Thoracic aorta (tissue), 2 donors: ENCODE measurements at places on chromosomes 5 and 9.

DNA sequence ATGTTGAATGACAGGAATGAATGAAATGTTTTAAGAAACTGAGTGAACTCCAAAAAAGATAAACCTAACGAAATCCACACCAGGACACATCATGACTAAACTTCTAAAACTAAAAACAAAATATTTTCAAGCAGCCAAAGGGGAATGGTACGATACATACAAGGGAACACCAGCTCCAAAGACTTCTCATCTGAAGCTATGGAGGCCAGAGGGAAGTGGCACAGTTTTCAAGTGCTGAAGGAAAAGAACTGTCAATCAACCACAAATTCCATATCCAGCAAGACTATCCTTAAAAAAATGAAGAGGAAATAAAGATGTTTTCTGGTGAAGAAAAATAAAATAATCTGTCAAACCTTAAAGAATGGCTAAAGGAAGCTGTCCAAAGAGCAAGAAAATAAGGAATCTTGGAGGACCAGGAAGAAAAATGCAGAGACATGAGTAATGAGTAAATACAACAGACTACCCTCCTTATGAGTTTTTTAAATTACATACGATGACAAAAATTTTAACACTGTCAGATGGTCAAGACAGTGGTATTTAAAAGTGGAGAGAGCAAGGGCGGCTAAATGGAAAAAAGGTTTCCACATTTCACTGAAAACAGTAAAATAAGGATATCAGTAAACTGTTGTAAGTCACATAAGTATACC is 12.0 kb downstream of the CAMSAP1 start:
- DNase-seq: no peak

- no peak for DNase-seq
These were observed 20.8 kb downstream of the PHF2 start for GRCh38 chr9:93597142-93597706.

DNA sequence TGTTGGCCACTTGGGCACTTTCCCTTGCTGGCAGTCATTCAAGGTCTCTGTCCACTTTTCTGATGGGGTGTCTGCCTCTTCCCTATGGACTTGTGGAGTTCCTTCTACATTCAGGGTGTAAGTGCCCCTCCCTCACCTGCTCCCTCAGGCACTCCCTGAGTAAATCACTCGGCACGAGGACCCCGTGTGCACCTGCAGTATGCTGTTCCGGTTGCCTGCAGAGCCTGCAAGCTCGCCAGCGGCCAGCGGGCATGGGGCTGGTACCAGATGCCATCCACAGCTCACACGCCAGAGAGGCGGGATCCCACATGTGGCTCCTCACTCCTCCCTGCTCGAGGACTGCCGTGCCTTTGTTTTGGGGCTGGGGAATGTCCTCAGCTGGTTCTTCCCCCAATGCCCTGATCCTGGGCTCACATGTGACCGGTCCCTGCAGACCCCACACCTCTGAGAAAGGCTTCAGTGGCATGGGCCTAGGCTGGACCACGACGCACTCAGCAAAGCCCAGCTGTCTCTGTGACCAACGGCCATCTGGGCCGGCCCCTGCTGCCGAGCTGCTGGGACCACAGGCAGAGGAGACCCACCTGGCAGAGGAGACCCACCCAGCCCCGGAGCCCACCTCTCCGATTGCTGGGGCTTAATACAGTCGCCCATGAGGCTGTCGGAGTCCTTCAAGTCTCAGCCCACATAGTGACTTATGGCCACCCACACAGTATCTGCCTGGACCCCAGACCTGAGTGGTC is 46.1 kb upstream of the CLPTM1L start:
- no peak for DNase-seq

DNA sequence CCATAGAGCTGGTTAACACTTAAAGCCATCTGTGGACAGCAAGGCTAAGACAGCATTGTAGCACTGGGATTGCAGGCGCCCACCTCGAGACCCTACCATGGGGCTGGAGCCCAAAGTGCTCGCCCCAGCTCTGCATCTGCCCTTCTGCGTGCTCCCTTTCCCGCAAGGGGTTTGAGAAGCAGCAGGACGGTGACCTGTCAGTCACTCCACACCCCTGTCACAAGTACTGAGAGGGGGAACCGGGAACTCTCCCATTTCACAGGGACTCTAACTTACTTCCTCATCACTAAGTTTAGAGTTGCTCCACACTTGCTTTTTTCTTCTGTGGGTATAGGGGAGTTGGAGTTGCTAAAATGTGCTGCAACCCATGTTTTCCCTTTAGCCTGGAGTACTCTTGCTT is 273.2 kb downstream of the SMARCA2 start:
- DNase-seq: no peak

DNA sequence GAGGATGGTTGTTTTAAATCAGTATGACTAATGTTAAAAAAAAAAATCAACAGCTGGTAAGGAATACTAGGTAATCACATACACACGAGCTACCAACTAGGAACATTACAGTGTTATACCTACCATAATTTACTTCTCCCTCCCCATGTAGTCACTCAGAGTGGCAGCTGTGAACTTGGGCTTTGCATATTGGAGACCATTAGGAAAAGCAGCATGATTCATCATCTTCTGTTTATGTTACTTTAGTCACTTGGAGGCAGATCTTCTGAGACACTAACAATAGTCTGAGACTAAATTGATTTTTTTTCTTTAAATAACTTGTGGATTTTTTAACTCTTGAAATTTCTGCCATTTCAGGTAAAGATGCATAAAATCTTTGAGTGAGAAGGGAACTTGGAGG is 141.5 kb upstream of the NR4A3 start:
- no peak for DNase-seq

GRCh38 chr9:95127249-95128176 is 190.0 kb downstream of the FANCC start:
- DNase-seq: peak; percentile 67

GRCh38 chr5:7869474-7870136 is 657 bp downstream of the MTRR start:
- DNase-seq: no peak

DNA sequence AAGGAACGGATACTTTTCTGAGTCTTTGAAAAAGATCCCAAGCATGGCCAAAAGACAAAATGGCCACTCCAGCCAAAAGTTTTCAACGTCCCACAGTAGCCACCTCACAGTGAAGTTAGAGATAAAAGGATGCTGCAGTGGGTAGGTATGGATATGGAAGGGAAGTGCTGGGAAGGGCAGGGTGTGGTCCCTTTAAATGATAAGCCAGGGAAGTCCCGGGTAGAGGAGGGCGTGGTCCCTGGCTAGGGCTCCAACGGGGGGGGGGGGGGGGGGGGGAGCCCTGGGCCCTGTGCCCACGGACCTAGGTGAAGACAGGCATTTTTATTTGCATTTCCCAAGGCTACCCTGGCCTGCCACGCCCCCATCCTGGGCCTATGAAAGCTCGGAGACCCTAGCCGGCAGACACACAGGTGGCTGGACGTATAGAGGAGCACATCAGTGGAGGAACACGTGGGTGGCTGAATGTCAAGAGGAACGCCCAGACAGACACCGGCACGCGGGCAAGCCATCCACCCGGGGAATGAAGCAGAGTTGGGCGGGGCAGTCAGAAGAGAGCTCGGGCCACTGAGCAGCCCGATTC is 306.7 kb downstream of the NFIB start:
- no peak for DNase-seq

DNA sequence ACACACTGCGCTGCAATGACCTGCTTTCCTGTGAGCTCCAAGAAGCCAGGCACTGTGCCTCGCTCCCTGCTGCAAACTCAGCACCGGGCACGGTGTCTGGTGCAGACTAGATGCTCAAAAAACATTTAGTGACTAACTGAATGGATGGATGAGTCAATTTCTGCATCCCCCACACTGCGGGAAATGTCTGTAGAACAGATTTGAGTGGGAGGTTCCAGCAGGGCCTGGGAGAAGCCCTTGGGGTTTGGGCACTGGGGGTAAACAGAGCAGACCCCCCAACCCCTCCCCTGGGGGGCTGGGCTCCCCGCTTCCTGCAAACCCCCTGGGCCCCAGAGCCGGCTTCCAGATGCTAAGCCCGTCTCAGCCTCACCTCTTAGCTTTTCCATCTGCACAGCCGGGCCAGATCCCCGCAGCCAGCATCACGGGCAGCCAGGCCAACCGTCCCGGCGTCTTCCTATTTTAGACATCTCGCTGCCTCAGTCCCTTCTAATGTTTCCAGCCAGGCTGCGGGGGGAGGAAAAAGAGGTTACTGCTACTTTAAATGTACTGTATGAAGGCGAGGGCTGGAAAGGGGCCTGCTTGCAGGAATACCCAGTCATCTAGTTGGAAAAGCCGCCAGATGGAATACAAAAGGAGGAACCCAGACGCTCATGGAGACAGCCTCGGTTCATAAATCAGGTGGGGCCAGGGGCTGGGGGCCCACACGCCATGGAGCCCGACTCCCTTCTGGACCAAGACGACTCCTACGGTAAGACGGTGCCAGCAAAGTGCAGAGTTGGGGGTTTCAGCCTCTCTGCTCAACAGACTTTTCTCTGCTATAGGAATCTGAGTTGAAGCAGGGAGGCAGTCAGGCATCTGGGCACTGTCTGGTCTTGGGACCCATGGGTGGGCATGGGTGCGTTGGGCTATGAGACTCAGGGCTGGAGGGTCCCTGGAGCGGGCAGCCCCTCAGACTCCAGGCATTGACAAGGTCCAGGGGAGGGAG is 67.1 kb upstream of the GGTA1 start:
- DNase-seq: peak; percentile 55

GRCh38 chr5:132876020-132876759 is 2.7 kb downstream of the LEAP2 start:
- DNase-seq: no peak

GRCh38 chr5:28473531-28474107 is 1435.2 kb upstream of the CDH9 start:
- no peak for DNase-seq

DNA sequence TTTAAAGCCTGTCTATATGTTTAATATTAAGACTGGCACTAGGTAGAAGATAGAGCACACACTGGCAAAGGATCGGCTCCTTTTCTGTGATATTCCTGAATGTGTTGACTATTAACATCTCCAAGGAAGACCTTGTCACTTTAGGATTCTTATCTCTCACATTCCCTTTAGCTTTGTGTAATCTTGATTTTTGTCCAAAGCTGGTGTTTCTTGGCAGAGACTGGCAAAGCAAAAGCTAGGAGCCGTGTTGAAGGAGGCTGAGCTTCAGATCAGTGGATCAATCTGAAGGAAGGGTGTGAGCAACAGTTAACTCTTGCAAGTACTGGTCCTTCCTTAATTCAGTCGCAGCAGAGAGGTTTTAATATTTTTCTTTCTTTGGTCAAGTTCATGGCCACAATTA is 830.4 kb upstream of the ZNF608 start:
- no peak for DNase-seq

DNA sequence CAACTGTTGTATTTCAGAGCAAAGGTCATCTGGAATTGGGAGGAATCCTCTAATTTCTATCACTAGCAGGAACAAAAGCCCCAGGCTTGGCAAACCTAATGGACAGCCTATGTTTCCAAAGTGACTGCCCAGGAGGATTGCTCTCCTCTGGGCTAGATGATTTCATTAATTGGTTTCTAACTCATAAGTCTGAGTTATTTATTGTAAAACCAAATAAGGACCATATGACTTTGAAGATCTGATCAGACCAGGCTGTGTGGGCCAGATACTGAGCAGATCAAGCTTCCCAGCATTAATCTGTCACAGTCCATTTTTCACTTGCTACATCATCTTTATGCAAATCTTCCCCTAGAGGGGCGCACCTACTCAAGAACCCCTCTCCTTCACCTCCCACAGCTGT is 125.2 kb downstream of the PRDM6 start:
- DNase-seq: no peak

GRCh38 chr5:140694276-140694675 is 3.0 kb downstream of the HARS2 start:
- DNase-seq: no peak

DNA sequence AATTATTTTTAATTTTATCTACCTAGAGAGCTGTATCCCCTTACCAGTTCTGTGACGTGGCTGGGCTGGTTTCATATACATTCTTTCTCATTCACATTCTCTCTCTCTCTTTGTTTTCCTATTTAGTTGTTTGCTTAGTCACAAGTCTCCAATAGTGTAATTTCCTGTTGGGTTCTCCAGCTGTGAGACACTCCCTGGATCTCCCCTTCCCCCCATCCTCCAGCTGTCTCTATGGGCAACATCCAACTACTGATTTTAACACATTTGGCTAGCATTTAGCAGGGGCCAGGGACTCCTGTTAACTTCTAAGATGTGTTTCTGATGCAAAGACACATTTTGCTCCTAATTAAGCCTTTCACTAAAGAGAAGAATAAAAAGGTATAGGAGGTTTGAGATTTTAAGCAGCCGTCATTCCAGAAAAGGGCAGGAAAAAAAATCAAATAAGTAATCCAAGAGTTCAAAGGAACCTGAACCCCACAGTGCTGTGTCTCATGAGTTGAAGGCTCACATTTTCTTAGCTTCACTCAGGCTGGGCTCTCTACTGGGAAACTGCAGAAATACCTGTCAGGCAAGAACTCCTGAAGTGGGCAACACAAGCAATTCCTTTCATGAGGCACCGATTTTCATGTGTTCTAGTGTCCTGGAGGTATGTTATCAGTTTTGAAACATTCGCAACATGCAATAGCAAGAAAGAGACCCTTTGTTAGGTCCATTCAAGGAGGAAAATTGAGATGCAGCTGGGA is 198.7 kb upstream of the C9orf72 start:
- no peak for DNase-seq

- no peak for DNase-seq
These were observed 272.1 kb upstream of the DAB2 start for GRCh38 chr5:39696672-39697398.

DNA sequence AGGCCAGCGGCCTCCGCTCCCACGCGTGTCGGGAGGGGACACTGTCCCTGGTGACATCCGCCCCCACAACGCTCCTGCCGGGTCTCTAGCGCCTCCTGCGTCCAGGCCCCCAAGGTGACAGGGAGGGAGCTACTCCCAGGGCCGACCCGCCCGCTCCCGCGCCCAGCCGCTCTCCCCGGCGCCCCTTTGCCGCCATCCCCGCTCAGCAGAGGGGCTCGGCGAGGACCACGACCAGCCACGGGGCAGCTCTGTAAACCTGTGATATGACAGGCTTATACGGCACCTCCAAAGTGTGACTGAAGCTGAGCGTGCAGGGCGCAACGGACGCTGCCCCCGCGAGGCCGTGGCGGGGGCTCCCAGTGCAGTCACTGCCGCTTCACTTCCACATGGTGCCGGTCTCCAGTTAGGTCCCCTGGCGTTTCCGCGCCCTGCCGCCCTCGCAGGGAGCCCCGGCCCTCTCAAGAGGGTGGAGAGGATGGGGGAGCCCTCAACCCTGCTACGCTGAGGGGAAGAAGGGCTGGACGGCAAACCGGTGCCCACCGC is 978 bp upstream of the ADCY2 start:
- DNase-seq: no peak

- no peak for DNase-seq
These were observed 140.8 kb downstream of the BNC2 start for GRCh38 chr9:16729651-16730050.

DNA sequence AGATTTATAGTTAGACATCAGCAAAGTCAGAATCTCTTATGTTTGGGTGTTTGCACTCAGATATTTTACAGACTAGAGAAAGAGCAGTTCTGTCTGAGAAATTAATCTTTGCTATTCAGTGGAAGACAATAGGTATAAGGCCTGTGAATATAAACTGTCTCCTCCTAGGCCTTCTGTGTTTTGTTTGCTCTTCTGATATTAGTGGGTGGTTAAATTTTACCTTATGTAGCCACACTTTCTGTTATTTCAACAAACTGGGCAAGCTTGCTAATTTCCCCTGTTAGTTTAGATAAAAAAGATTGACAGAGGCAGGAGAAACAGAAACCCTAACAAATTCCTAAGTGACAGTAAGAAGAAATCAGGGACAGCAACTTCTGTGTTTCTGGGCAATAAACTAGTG is 141.6 kb downstream of the ARHGAP26 start:
- DNase-seq: no peak
